ENCODE measurements at places on chromosomes 3 and 15.

- DNase-seq = no peak
Measured at GRCh38 chr3:87101861-87102625, 111.1 kb upstream of the VGLL3 start.

DNA sequence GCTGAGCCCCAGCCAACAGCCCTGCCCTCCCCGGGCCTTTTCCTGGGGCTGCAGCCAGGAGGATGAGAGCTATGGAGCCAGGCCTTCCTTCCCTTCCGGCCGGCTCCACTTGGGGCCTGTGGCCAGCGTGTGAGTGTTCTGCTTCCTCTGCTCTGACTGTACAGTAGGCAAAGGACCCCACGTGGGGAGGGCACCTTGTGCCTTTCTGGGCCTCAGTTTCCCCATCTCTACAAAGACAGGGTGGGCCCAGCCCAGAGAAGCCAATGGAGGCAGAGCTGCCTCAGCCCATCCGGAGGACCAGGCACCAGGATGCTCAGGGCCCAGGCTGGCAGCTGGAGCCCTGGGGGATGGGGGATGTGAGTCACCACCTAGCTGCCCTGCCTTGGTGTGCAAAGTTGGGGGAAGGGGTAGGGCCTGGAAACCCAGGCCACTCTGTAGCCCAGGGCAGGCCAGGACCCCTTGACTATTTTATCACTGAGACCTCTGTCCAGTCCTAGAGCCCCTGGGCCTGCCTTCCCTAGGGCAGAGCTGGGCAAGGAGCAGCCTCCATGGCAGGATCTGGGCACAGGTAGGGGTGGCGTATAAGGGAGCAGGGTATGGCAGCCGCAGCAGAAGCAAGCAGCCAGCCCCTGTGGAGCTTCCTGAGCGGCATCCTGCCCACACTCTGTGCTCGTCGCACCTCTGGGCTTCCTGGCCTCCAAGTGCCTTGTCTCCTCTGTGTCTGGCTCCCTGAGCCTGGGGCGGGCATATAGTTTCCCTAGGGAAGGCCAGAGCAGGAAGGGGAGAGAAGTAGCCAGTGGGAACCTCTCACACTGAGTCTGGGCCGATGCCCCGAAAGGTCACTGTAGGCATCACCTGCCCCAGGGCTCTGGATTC lies 1.8 kb downstream of the PSTPIP1 start:
- DNase-seq = peak; percentile 8

DNA sequence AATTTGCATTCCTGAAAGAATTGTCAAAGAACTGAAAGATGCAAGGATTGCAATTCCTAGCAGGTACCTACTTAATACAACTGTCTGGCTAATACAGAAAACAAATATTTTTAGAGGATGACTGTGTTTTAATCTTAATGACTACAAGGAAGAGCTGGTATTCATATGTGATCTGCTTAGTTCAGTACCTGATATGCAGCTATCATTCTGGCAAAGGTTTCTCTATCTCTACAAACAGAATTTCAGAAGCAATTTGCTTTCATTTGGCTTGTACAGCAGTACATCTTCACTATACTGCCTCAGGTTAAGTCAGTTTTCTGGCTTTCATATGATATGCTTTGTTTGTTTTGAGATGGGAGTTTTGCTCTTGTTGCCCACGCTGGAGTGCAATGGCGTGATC lies 51.3 kb downstream of the TBL1XR1 start:
- no peak for DNase-seq

GRCh38 chr3:179398574-179399231 lies 51.2 kb downstream of the MFN1 start:
- no peak for DNase-seq

- DNase-seq = no peak
Measured at GRCh38 chr3:133124511-133124910, 86.3 kb downstream of the TMEM108 start.

DNA sequence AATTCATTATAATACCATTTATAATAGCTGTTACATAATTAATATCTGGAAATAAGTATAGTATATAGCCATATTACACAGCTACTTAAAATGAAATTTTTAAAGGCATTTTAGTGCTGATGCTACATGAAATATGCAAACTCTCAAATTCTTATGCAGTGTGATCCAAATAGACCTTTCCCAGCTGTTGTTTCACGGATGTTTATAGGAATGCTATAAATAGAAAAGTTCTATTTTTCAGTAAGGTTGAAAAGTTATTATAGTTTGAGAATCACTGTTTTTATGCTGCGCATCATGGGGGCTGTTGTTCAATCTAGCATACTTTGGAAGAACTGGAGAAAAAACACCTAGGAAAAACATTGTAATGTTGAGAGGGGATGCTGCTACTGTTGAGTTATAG lies 147.7 kb upstream of the TRIM42 start:
- DNase-seq = no peak

GRCh38 chr3:159882790-159883779 lies 105.5 kb upstream of the IL12A start:
- DNase-seq = peak; percentile 22

DNA sequence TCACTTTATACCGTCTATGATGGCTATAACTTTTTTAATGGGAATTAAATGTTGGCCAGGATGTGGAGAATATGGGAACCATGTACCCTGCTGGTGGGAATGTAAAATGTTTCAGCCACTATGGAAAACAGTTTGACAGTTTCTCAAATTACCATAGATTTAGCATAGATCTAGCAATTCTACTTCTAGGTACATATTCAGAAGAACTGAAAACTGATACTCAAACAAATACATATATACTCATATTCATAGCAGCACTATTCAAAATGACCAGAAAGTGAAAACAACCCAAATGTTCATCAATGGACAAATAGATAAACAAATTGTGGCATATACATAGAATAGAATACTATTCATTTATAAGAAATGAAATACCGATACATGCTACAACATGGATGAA lies 539.4 kb downstream of the IGSF11 start:
- no peak for DNase-seq

DNA sequence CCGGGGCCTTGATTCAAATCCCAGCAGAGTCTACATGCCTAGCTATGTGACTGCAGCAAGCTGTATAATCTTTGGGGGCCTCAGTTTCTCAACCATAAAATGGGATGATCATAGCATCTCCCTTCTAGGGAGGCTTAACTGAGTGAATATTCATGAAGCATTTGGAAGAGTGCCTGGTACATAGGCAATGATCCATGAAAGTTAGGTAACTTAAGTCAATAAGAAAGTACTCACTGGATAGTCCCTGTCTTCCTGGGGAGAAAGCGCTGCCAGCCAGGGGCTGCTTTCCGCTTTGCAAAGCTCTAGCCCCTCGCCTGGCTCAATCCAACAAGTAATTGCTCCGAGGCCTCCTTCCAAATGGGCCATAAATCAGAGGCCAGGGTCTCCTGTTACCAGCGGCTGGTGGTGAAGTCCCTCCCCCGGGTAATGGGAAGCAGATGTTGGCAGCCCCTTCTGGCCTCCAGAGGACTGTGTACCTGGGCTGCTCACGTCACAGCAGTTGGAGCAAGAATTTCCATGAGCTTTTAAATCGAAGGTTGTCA lies 521.9 kb upstream of the PROK2 start:
- DNase-seq = no peak

DNA sequence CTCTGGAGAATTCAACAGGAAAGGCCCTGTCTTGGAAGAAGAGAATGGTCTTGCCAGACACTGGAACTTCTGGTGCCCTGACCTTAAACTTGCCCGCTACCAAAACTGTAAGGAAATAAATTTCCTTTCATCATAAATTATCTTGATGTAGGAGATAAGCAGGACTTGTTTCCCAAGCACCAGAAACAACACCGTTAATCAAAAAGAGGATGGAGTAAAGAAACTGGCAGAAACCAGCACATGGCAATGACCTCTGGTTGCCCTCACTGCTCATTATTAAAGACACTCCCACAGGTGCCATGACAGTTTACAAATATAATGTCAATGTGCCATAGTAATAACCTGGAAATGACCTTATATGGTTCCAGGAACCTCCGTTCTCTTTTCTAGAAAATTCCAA lies 426.1 kb downstream of the EDEM1 start:
- no peak for DNase-seq

GRCh38 chr15:83554558-83554957 lies 99.4 kb upstream of the ADAMTSL3 start:
- no peak for DNase-seq

- DNase-seq = no peak
Measured at GRCh38 chr15:68528626-68529290, 50.0 kb upstream of the CORO2B start.

- no peak for DNase-seq
Measured at GRCh38 chr3:157930000-157930780, 176.0 kb downstream of the SHOX2 start.

- no peak for DNase-seq
Measured at GRCh38 chr15:58260205-58260724, 122.1 kb downstream of the AQP9 start.

DNA sequence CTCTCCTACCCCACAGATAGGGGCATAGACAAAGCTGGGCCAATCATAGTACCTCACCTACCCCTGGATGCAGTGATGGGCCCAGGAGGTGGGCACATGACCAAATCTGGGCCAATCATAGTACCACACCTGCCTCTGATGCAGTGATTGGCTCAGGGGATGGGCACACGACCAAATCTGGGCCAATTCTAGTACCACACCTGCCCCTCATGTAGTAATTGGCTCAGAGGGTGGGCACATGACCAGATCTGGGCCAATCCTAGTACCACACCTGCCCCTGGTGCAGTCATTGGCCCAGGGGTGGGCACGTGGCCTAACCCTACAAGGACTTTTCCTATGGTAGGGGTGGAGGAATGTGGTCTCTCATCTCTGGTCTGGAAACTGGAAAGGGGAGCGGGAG lies 56.9 kb upstream of the MEF2A start:
- no peak for DNase-seq

- DNase-seq = no peak
Measured at GRCh38 chr3:46091046-46091445, 63.8 kb upstream of the XCR1 start.

- DNase-seq = no peak
Measured at GRCh38 chr3:16400106-16400931, 113.2 kb downstream of the RFTN1 start.

GRCh38 chr3:72634128-72634527 lies 214.1 kb downstream of the SHQ1 start:
- no peak for DNase-seq

GRCh38 chr3:4573153-4573552 lies 80.0 kb downstream of the ITPR1 start:
- DNase-seq = no peak

GRCh38 chr3:120245386-120245785 lies 39.6 kb downstream of the GPR156 start:
- no peak for DNase-seq

GRCh38 chr3:157131861-157132260 lies 28.1 kb downstream of the CCNL1 start:
- DNase-seq = no peak

- no peak for DNase-seq
Measured at GRCh38 chr15:53472883-53473282, 286.6 kb downstream of the WDR72 start.

DNA sequence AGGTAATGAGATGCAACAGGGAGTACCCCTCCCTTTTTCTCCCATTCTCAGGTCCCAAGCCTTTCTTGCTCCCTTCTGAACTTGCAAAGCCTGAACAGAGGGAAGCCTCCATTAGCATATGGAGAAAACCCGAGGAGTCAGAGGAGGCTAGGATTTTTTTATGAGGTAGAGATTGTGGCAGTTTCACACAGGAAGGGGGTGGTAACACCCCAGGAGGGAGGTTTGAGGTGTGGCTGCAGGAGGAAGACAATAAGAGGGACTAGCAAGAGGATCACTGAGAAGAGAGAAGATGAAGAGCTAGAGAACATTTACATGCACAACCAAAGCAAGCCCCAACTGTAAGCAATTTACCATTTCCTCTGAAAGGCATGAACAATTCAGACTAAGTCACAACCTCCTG lies 322.7 kb downstream of the SV2B start:
- DNase-seq = no peak

DNA sequence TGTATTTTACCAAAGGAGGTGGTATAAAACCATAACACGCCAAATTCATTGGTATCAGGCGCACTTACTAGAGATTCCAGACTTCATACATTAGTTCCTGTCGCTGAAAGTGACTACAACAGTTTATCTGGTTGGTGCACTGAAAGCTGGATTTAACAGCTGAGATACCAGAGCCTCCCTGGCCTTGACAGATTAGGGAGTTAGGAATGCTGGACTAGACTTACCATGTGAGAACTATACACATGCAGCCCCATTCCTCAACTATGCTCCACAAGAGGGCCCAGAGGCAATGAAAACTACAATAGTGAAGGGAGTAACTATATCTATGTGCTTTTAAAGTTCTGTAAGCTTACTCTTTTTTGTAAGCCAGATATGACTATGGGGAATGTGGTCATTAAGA lies 174.4 kb downstream of the STAG1 start:
- DNase-seq = no peak

DNA sequence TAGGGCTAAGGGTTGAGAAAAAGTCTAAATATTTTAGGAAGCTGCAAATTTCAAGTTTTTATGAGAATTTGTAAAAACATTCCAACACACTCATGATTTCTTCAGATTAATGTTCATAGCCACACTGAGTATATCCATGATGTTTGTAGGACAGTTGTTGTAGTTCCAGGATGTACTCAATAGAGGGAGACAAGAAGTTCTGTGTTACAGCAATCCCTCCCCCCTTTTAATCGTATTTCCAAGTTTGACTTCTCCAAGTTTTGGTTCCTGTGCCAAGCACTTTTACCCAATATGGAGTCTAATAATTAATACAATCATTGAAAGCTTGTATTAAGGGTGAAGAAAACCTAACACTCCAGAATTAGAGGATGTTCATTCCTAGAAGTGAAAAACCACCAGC lies 143.4 kb downstream of the FEZF2 start:
- DNase-seq = no peak

DNA sequence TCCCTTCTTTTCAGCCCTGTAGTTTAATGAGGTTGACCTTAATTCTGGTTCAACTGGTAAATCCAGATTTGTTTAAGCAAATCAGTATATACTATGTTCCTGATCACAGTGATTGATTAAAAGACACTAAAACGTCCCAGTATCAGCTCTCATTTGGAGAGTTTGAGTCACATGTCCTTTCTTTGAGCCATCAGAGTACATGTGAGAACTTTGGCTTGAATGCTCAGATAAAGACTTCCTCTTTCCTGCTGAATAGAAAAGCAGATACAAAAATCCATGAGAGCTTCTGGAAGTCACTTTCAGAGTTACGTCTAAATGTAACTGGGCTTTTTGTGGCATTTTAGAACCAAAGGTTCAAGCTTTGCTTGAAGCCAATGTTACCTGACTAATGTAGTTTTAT lies 341.8 kb upstream of the SATB1 start:
- DNase-seq = no peak

- DNase-seq = no peak
Measured at GRCh38 chr15:45149060-45149459, 19.3 kb downstream of the DUOX1 start.

GRCh38 chr15:101801048-101801447 lies 2.3 kb upstream of the OR4F6 start:
- no peak for DNase-seq

GRCh38 chr3:110414855-110415254 lies 656.8 kb upstream of the NECTIN3 start:
- DNase-seq = no peak

Data from glutamatergic neuron (in vitro differentiated cells).